ENCODE measurements at places on chromosomes 6 and 20.

- DNase-seq = no peak
Observed at GRCh38 chr6:24974182-24975171, 38.7 kb upstream of the RIPOR2 start.

DNA sequence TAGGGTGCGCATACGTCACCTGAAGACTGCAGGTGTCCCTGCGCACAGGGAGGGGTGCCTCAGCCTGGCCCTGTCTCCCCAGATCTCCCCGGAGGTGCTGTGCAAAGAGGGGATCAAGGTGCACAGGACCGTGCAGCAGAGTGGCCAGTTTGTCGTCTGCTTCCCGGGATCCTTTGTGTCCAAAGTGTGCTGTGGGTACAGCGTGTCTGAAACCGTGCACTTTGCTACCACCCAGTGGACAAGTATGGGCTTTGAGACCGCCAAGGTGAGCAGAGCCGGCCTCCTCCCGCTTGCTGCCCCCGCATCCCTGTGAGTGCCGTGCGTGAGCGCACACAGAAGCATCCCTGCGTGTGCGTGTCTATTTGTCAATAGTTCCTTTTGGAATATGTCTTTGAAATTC lies 150.7 kb downstream of the DTNBP1 start:
- DNase-seq = no peak

DNA sequence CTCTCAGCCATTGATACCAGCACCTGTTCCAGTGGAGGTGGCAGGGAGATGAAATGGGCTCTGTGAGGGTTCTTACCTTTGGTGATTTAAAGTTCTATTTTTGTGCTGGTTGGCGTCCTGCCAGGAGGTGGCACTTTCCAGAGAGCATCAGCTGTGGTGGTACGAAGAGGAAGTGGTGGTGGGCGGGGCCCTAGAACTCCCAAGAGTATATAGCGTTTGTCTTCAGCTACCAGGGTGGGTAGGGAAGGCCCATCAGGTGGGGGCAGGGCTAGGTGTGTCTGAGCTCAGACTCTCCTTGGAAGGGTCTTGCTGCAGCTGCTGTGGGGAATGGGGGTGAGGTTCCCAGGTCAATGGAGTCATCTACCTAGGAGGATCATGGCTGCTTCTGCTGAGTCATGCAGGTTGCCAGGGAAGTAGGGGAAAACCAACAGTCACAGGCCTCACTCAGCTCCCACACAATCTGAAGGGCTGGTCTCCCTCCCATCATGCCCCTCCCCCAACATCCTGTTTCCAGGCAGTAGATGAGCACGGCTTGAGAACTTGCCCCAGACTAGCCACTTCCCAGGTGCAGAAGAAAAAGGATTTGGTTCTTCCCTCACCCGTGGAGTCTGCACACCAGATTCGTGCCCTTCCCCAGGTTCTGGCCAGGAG lies 46.6 kb downstream of the MOXD1 start:
- no peak for DNase-seq

- DNase-seq = no peak
Observed at GRCh38 chr20:14521436-14521835, 184.0 kb upstream of the FLRT3 start.

DNA sequence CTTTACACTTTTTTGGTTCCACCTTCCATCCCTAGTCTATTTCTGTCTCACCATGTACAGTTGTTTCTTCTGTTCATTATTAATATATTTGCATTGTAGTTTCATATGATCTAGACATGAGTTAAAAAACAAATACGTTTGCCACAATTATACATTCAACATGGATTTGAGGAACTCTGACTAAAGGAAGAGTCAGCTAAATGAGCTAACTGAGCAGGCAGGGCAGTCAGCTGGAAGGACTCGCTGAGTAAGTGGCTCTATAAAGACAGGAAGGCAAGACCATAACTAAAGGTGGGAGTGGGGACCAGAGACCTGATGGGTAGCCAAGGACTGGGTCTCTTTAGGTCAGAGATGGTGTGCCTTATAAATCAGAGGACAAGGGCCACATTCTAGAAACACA lies 26.3 kb downstream of the TMX4 start:
- DNase-seq = no peak

DNA sequence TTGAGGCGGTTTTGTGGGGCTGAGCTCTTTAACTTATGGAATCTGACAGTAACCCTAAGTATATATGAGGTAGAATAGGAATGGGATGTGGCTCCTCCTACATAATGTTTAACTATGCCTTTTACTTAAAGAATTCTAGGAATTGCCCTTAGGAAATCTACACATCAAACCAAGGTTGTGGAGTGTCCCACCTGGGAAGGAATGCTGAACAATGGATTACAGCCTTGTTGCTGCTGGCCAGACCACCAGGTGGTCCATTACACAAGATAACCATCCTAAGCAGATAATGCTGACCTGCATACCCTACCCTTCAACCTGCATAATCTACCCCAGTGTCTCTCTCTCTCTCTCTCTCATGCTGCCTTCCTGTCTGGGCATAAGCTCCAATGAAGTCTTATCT lies 35.0 kb upstream of the SLC22A16 start:
- DNase-seq = no peak

DNA sequence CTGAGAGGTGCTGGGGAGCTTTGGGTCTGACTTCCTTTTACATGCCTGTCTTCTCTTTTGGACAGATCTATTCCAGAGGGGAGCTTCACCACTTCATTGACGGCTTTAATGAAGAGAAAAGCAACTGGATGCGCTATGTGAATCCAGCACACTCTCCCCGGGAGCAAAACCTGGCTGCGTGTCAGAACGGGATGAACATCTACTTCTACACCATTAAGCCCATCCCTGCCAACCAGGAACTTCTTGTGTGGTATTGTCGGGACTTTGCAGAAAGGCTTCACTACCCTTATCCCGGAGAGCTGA lies 13.1 kb downstream of the PRDM1 start:
- DNase-seq = no peak

All from putamen (tissue), 1 donor.